NK-92 treated with Interleukin-12 subunit alpha and Interleukin-12 subunit beta, amount 100 ng/mL, for 24 hours (cell line): ENCODE measurements at places on chromosomes 16 and 17.

DNA sequence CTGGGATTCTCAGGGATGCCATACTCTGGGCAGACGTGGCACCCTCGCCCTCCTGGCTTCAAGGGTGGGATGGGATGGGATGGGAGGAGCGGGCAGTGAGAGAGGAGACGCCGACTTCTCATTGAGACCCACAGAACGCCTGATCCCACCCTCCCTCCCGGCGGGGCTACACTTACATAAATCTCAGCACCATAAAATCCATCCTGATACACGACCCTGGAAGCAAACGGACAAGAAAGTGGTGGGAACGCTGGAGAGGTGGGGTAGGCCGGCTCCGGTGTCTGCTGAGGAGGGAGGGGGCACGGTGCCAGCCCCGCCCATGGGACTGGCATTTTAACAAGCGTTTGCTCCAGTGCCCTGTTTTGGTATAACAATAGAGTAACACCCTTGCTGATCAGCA is 21.9 kb downstream of the ENGASE start:
- DNase-seq: no peak

DNA sequence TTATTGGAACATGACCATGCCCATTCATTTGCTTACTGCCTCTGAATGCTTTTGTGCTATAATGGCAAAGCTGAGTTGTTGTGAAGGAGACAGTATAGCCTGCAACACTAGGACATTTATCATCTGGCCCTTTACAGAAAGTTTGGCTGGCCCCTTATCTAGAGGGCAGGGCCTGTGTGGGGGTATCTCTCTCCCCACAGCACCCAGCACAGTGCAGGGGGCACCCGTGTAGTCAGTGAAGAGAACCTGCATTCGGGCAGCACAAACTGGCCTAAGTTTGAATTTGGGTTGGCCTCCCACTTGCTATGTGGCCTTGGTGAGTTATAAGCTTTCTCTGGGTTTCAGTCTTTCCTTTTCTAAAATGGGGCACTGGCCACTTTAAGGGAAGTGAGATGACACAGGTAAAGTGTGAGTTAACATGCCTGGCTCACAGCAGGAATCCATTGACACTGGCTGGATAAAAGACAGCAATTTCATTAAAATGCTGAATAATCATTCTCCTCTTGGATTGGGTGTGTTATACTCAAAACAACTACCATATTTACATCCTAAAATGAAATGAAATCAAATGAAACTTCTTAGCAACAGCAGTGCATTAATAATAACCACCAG is 12.1 kb downstream of the UBE2O start:
- no peak for DNase-seq

GRCh38 chr17:41444186-41444585 is 3.4 kb upstream of the KRT38 start:
- no peak for DNase-seq

- no peak for DNase-seq
Observed at GRCh38 chr17:2613089-2613808, 19.8 kb downstream of the PAFAH1B1 start.

- DNase-seq: no peak
Observed at GRCh38 chr16:49980166-49980565, 44.9 kb upstream of the CNEP1R1 start.

DNA sequence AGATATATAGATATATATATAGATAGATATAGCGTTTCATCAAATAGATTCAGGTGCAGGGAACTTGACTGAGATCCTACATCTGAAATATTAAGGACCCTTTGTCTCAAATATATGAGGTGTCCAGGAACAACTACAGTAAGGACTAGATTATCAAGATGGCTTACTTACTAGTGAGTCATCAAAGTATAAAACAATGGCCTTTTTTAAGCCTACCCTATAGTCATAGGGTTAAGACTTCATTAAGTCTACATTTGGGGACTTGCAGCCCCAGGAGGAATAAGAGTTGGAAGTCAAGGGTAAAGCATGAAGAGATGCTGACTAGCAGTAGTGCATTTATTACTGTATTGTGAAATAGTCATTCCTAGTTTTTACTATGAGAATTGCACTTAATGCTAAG is 1023.4 kb downstream of the CDH11 start:
- no peak for DNase-seq

- DNase-seq: no peak
Observed at GRCh38 chr16:20847550-20847949, 41.2 kb downstream of the REXO5 start.

- no peak for DNase-seq
Observed at GRCh38 chr16:71927383-71927782, 32.1 kb downstream of the IST1 start.
